Activated CD4-positive, alpha-beta T cell treated with anti-CD3 and anti-CD28 coated beads for 36 hours (primary cell): ENCODE measurements at places on chromosomes 4 and X.

- peak; percentile 70 for DNase-seq
Measured at GRCh38 chr4:11428899-11429698, 405 bp upstream of the HS3ST1 start.

- DNase-seq = no peak
Measured at GRCh38 chr4:42088386-42088785, 64.1 kb downstream of the BEND4 start.

- DNase-seq = no peak
Measured at GRCh38 chr4:33477715-33478114, 2757.5 kb downstream of the PCDH7 start.

- no peak for DNase-seq
Measured at GRCh38 chr4:14857981-14858380, 144.3 kb upstream of the CPEB2 start.

- no peak for DNase-seq
Measured at GRCh38 chr4:33911959-33912358, 2332.4 kb downstream of the ARAP2 start.

- DNase-seq = no peak
Measured at GRCh38 chr4:176575141-176575730, 217.5 kb downstream of the VEGFC start.

DNA sequence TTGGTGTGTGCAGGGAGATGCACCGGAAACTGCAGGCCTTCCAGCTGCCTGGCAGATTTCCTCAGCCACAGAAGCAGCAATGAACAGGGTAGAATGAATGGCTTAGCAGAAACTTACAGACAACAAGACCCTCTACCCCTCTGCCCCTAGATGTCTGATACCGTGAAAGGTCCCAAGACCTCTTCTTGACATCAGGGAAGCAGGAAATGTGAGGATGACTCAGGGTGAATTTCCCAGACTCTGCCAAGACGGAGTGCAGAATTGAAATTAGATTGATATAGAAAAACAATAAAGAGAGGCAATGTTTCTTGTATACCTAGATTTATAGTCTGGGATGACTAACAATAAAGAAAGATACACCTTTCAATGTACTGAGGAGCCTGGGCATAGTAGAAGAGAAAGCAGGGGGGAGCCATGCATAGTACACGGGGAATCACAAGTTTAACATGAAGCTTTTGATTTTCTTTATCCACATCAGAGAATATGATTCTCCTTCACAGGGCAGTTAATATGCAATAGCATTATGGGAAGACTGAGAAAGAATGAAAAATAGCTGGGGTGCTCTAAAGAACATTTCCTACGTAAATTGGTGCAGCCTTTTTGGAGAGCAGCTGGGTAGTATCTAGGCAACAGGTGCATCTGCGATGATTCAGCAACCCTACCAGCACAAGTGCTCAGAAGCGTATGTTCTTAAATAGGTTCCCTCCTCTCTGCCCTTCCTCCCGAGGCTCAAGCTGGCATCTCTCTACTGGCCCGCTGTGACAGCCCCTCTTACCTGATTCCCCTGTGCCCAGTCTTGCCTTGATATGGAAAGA is 18.3 kb upstream of the CXCR3 start:
- peak; percentile 34 for DNase-seq

DNA sequence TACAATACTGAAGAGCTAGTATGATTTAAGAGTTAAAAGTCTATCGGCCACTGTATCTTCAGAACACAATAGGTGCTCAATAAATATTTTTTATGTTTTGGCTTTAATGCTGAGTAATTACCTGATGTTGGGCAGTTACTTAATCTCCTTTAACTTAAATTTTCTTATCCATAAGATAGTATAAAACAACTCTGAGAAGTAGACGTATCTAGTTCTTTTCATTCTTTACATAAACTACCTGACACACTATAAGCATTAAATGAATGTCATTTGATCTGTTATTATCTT is 22.9 kb downstream of the ELF2 start:
- no peak for DNase-seq

DNA sequence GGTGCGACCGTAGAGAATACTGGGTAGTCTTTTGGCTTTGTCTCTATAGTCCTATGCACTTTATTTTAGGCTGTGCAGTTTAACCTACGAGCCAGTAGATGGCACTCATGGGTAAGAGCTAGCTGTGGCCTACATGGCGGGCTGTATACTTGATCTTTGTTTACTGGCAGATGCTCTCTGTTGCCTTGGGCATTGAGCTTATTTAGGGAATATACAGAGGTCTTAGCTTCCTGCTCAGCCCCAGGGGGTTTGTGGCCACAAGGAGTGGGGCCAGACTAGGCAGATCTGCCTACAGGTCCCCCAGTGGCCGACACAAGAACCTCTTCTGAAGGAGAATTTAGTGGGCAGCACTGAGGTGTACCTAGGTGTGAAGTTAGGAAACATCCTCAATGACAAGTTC is 227.6 kb upstream of the HDX start:
- peak; percentile 7 for DNase-seq

- DNase-seq = no peak
Measured at GRCh38 chr4:63036159-63036866, 1372.9 kb downstream of the TECRL start.

DNA sequence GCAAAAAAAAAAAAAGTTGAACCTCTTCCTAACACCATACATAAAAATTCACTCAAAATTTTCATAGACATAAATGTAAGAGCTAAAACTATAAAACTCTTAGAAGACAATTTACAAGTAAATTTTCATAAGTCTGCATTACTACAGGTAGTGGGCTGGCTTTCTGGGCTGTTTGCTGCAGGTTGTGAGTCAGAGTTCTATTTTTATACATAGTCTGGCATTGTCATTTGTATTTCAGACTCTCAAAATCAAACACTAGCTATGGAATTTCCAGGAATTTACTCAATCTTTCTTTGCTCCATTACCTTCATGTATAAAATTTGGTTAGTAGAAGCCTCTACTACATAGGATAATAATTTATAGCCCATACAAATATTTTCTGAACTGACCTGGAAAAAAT is 227.2 kb downstream of the COX18 start:
- DNase-seq = no peak

- DNase-seq = no peak
Measured at GRCh38 chr4:142262956-142263355, 583.1 kb downstream of the INPP4B start.

- no peak for DNase-seq
Measured at GRCh38 chr4:74583757-74584156, 138.8 kb downstream of the AREG start.

DNA sequence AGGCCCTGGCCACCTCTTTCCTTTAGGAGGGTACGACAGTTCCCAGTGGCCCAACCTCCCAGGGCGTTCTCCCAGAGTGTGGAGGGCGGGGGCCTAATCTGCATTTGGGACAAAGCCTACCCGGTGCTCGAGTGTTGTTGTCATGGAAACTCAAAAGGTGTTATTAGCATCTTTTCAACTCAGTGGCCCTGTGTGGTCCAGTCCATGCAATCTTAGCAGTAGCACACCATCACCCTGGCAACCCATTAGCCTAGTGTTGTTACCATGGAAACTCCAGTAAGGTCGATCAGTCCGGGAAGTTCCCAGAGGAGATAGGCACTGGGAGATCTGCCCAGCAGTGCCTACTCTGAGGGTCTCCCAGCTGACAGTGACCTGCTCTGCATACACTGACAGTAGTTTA is 20.2 kb downstream of the APLN start:
- DNase-seq = no peak

- peak; percentile 21 for DNase-seq
Measured at GRCh38 chrX:20144491-20144890, 2.9 kb upstream of the EIF1AX start.

DNA sequence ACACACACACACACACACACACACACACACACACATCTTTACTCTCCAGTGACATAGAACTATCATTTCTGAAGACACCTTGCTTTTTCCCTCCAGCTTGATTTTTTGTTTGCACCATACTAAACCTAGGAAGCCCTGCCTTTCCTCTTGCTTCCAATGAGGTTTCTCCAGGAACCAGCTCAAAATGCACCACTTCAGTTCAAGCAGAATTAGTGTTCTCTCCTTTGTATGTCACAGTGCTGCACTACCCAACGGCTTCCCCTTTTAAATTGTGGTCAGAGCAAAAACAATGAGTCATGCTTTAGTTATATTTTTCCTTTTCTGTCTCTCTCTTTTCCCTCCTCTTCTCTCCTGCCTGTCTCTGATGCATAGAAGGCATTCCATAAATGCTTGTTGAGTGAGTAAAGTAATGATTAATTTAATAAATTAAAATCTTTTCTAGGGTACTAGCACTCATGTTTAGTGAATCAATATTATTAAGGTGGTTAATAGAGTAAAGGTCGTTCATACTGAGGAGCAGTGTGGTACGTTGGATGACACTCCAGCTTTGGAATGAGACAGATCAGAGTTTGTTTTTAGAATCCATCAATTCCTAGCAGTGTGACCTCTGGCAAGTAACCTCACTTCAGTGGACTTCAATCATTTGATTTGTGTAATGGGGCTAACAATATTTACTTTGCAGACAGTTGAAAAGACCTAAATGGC is 5.9 kb downstream of the RTL3 start:
- peak; percentile 9 for DNase-seq

- no peak for DNase-seq
Measured at GRCh38 chrX:154829134-154829533, 5.3 kb downstream of the SMIM9 start.

DNA sequence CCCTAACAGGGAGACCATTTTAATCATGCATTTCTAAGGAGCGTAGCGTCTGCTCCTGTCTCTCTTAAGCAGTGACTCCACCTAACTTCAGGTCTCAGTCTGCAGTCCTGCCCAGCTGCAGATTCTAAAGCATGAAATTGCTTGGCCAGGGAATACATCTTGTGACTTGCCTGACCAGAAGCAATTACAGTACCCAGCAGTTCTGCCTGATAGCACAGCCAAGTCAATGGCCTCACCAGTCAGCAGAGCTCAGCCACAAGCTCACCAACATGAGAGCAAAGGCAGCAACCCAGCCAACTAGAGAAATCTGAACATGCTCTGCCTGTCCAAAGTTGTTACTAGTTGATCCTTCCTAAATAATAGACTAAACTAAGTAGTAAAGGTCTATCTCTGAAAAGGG is 2011.9 kb upstream of the PCDH10 start:
- no peak for DNase-seq

DNA sequence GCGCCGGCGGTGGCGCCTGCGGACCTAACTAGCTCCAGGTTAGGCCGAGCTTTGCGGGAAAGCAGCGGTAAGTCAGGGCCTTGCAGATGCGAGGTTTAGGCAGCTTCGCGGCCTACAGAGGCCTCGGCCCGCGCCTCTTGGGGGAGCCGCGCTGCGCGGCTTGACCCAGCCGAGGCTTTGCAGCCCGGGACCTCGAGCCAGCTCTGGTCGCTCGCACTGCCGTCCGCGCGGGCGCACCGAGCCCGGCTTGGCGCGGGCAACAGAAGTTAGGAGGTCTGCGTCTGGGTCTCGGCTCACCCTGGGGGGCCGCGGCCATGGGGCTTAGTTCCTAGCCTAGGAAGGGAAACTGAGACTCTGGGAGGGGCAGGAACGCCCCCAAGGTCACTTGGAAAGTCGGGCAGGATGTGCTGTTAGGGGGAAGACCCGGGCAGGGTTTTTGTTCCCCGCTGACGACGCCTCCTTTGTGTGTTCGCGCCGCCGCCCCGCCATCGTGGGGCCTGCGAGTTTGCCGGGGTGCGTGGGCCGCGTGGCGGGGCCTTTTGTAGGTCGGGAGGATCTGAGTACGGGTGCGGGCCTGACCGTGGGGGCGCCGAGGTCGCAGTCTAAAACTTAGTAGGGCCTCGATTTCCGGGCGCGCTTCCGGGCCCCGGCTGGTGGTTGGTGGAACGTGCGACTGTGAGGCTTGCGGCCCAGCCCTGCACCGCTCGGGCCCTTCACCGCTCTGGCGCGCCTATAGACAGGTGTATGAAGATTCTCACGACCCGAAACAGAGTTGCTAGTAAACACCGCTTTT is 482 bp downstream of the RNF4 start:
- DNase-seq = peak; percentile 87

- no peak for DNase-seq
Measured at GRCh38 chr4:139746431-139747171, 81.0 kb downstream of the MGST2 start.

GRCh38 chr4:93018806-93019205 is 715.0 kb downstream of the GRID2 start:
- DNase-seq = no peak

- no peak for DNase-seq
Measured at GRCh38 chr4:40038977-40039376, 17.7 kb upstream of the N4BP2 start.

- no peak for DNase-seq
Measured at GRCh38 chr4:88705223-88705622, 7.6 kb upstream of the NAP1L5 start.

- no peak for DNase-seq
Measured at GRCh38 chr4:130080872-130081451, 985.0 kb downstream of the C4orf33 start.

DNA sequence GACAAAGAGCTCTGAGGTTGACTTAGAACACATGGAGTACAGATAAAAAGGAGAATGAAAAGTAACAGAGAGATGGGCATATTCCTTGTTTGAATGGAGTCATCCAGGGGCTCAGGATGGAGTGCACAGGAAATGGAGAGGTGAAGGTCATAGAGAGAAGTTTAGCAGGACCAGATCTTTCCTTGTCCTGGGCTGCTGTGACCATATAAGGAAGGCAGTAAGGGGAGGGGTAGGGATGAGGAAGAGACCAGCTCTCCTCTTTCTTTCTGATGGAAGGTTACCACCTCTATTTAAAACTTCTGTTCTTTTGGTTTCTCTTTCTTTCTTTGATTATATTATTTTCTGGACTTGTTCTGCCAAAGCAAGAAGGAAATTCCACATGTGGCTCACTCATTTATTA is 27.0 kb downstream of the AR start:
- no peak for DNase-seq

GRCh38 chr4:99305638-99306400 is 15.0 kb upstream of the ADH1A start:
- DNase-seq = no peak

GRCh38 chr4:102169345-102169744 is 175.9 kb downstream of the SLC39A8 start:
- DNase-seq = no peak
